Activated CD4-positive, alpha-beta T cell treated with anti-CD3 and anti-CD28 coated beads, Interleukin-2, amount 10 ng/mL, durations not matched to agents 7 days and 5 days (primary cell): ENCODE measurements at places on chromosomes 7 and 10. TPM values are rescaled to one million over a fixed set of nuclear protein-coding genes. Genes with fewer than 3 reads are reported as not detected.

DNA sequence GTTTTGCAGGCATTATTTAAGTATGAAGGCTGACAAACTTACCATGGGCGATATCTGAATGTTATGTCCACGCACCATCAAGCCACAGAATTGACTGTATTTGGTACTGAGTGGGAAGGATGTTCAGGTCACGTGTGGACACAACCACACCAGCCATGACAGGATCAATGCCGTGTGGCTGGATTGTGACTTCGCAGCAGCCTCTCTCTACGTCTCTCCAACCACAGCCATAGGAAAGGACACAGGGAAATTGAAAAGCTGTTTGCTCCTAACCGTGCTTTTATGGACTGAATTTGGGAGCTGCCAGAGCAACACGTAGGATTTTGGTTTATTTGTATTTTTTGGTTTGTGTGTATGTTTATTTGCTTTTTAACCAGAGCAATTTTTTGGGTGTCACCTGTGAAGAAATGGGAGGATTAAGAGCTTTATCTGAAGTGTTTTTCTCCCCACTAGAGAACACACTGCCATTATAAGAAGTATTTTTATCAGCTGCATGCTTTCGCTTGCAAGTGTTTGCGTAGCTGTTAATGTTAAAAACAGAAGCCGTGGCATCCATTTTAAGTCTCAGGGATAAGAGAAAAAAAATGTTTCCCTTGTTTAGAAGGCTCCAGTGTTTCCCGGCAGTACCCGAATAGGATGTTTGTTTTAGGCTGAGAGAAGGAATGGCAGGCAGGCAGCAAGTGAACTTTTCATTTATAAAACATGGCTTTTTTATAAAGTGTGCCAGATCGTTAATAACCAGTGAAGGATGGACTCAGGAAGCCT is 401.1 kb upstream of the NFE2L3 start:
- DNase-seq = no peak
- H3K27me3 ChIP-seq = no peaks in the 10 kb centered on the region
- no peak overlapping the region for H3K27ac ChIP-seq
- H3K36me3 ChIP-seq = no peaks in the 10 kb centered on the region

DNA sequence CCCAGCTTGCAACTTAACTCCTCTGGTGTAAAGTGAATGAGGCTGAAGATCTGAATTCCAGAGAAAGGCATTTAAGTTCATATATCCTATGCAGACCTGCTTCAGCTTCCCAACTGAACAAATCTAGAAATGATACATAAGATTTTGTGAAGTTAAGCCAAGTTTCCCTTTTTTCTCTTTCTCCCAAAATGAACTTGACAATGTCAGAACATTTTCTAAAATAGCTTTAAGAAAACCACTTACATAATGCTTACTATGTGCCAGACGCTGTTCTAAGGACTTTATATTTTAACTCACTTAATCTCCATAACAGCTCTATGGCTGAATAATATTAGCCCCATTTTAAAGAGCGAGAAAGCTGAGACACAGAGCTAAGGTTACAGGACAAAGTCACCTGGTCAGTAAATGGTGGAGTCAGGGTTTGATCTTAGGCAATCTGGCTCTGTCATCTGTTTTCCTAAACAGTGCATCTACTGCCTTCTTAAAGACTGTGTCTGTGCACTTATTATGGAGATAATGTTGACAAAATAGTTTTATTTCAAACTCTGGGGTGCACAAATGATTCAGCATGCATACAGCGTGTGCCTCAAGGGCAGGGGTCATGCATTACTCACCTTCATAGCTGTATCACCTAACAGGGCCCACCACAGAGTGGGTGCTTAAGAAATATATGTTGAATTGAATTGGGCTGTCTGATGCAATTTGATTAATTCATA is 66.8 kb downstream of the RHOBTB1 start:
- no peak overlapping the region for H3K27ac ChIP-seq
- H3K4me1 ChIP-seq = no peaks in the 10 kb centered on the region
- H3K27me3 ChIP-seq = peaks cover 11% of the 10 kb centered on the region
- no peak for DNase-seq

DNA sequence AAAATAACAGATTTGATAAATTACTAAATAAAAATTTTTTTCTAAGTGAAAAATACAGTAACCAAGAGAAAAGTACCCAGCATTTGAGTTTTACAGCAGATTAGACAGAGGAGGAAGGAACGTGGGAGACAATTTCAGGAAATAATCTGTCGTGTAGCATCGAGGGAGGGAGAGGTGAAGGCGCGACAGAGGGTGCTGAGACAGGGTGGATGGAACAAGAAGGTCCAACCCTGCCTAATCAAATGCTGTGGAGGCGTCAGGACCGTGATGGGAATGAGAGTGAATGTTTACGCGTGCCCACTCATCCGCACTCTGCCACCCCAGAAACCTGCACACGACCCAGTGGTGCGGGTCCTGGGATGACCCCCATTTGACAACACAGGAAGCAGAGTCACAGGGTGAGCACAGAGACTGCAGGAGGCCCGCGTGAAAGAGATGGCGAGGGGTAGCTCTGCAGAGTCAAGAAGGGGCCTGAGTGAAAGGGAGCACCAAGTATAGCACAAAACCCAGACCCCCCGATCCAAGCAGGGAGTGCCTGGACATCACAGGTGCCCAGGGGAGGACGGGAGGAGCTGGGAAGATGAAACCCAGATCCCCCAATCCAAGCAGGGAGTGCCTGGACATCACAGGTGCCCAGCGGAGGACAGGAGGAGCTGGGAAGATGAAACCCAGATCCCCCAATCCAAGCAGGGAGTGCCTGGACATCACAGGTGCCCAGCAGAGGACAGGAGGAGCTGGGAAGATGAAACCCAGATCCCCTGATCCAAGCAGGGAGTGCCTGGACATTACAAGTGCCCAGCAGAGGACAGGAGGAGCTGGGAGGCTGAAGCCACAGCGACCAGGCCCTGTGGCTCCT is 558.9 kb downstream of the DNAJB6 start:
- no peak overlapping the region for H3K4me3 ChIP-seq
- H3K27ac ChIP-seq = no peak overlapping the region
- peaks cover 8% of the 10 kb centered on the region for H3K4me1 ChIP-seq
- H3K27me3 ChIP-seq = no peaks in the 10 kb centered on the region
- H3K36me3 ChIP-seq = no peaks in the 10 kb centered on the region

DNA sequence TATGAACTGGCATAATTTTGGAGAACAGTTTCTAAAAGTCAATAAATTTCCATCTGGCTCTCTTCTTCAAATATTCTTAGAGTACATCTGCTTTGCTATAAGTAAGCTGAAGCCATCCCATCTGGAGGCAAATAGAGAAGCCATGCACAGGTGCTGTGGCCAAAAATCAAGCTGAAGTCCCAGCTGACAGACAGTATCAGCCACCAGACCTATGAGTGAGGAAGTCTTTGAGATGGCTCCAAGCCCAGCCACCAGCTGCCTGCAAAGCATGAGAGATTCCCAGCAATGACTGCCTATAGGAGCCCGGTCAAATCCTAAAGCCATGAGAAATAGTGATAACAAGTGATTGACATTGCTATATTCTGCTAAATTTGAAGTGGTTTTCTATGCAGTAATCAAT is 21.7 kb upstream of the PRSS58 start:
- no peaks in the 10 kb centered on the region for H3K36me3 ChIP-seq
- H3K27me3 ChIP-seq = peaks cover 43% of the 10 kb centered on the region
- no peak overlapping the region for H3K4me3 ChIP-seq
- H3K27ac ChIP-seq = no peak overlapping the region
- no peaks in the 10 kb centered on the region for H3K4me1 ChIP-seq
- DNase-seq = no peak

The KCNMA1 gene
- total RNA-seq = not detected

The ARHGEF35 gene
- total RNA-seq = 4.2 TPM

GRCh38 chr7:132112106-132112505 is 464.2 kb downstream of the PLXNA4 start:
- no peaks in the 10 kb centered on the region for H3K4me1 ChIP-seq
- peaks cover 6% of the 10 kb centered on the region for H3K27me3 ChIP-seq
- H3K4me3 ChIP-seq = no peak overlapping the region
- DNase-seq = no peak
- no peaks in the 10 kb centered on the region for H3K36me3 ChIP-seq

- H3K4me3 ChIP-seq = no peak overlapping the region
- H3K4me1 ChIP-seq = peaks cover 2% of the 10 kb centered on the region
- H3K27ac ChIP-seq = no peak overlapping the region
These were observed 85.6 kb downstream of the CHST15 start for GRCh38 chr10:124007773-124008145.
